ENCODE measurements at places on chromosomes 2 and 18.

GRCh38 chr2:147860009-147860408 is 15.2 kb downstream of the ACVR2A start:
- DNase-seq: no peak

- DNase-seq: no peak
Observed at GRCh38 chr2:237404413-237404812, 9.6 kb downstream of the COL6A3 start.

DNA sequence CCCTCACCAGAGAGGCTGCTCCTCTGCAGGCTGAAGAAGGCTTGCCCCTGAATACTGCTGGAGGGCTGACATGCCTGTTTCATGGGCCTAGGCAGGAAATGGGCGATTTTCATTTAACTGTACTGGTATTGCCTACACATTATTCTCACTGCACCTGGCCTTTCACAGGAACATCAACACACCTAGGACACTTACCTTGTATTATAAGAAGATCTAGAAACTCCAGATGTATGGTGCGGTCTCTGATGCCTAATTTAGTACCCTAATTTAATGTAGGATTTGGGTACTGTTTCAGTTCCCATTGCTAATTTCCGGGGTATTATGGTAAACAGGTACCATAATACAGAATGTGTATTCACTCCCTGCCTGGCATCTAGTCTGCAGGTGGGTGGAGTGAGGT is 146.0 kb downstream of the MYO1B start:
- DNase-seq: no peak

- DNase-seq: no peak
Observed at GRCh38 chr18:13302457-13303225, 84.1 kb downstream of the LDLRAD4 start.

DNA sequence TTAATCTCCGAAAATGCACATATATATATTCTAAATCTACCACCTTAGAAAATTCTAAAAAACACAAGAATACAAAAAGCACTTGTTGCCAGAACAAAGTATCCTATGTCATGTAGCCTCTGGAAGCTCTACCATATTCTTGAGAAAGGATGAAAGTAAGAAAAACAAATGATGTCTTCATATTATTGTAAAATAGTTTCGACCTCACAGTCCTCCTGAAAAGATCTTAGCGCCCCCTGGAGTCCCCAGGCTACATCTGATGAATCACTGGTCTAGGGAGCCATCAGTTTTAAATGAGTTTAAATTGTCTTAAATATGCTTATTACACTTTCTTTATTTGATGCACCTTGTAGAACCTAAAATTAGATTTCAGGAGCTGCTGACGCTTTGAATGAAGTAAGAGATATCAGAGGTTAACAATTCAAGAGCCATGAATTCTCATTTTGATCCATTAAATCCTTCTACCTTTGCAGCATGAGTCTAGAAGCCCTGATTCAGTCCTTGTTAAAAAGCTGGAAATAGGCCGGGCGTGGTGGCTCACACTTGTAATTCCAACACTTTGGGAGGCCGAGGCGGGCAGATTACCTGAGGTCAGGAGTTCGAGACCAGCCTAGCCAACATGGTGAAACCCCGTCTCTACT is 138.8 kb downstream of the MCFD2 start:
- peak; percentile 24 for DNase-seq

GRCh38 chr2:29223851-29224692 is 108.9 kb downstream of the CLIP4 start:
- no peak for DNase-seq

DNA sequence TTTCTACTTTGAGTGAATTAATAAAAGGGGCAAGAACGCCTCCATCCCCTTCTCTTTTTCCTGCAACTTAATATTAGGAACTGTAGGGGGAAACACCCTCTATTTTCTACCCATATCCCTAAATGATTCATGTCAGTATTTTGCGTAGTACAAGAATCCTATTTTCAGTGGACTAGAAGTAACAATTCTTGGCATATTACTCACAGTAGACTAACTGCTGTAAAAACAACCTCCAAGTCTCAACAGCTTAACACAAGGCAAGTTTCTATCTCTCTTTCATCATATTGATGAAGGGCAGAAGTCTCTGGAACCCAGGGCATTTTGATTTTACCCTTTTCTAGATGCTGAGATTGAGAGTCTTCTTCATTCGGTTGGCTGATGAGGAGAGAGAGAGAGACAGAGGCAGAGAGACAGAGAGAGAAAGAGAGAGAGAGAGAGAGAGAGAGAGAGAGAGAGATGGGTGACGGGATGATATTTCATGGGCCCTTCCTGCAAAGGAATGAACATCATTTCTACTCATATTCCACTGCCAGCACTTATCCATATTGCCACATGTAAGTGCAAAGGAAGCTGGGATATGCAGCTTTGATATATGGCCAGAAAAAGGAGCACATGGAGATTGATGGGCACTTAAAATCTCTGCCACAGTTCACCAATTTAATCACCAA is 481.6 kb downstream of the LPIN1 start:
- DNase-seq: no peak

- DNase-seq: no peak
Observed at GRCh38 chr2:40028792-40029488, 249.9 kb upstream of the THUMPD2 start.

GRCh38 chr18:36247036-36247435 is 50.5 kb upstream of the FHOD3 start:
- no peak for DNase-seq

- DNase-seq: peak; percentile 55
Observed at GRCh38 chr2:232611559-232612218, 21.7 kb upstream of the EFHD1 start.

All from stimulated activated CD8-positive, alpha-beta memory T cell treated with anti-CD3 and anti-CD28 coated beads, Interleukin-15, amount 100 ng/mL, for 1 hour (primary cell).